ENCODE measurements at places on chromosomes 12 and 14.

DNA sequence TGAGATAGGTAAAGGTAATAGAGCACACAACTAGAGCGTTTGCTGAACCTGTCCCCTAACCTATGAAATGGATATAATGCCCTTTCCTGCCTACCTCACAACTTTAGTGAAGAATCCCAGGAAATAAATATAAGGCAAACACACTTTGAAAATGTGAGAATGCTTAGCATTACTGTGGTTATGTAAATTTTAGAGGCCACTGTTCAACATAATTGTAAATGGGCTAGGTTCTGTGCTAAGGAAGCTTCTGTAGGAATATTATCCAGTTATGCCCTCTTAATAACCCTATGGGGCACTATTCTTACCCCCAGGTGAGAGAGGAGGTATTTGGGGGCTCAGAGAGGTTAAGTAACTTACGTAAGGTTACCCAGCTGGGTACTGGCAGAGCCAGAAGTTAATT is 92.5 kb upstream of the TMEM233 start:
- DNase-seq, result no peak

- peak; percentile 3 for DNase-seq
Measured at GRCh38 chr12:24226745-24227350, 277.4 kb upstream of the SOX5 start.

DNA sequence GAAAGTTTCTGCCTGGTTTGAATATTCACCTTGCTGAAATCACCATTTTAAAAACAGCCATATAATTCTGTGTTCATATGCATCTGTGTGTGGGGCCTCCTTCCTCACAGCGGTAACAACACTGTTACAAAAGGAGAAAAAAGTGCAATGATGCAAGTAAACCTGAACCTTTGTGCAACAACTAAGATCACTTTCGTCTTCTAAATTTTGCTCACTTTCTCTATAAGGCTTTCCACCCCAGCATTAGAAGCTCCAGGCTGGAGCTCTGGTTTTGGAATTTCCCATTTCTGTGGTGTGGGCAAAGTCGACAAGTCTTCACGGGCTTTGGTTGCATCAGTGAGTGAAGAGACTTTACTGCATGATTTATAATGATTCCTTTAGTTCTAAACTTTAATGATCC is 18.4 kb downstream of the FGD6 start:
- DNase-seq, result no peak

- peak; percentile 45 for DNase-seq
Measured at GRCh38 chr14:57486767-57487379, 6.8 kb downstream of the CCDC198 start.

- DNase-seq, result no peak
Measured at GRCh38 chr12:104906695-104907094, 51.4 kb downstream of the SLC41A2 start.

DNA sequence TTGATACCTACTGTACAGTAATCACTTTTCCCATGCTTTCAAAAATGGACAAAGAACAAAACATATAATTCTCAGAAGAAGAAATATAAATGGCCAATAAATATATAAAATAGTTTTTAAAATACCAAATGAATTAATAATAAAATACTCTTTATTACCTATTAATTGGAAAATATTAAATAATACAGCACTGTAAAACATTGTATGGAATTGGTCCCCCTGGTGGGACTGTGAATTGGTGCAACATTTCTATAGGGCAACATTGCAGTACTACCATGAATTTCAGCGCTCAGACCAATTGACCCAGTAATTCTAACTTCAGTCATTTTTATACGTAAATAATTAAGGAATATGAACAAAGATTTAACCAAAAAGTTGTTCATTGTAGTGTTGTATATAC is 162.6 kb downstream of the PELI2 start:
- no peak for DNase-seq

DNA sequence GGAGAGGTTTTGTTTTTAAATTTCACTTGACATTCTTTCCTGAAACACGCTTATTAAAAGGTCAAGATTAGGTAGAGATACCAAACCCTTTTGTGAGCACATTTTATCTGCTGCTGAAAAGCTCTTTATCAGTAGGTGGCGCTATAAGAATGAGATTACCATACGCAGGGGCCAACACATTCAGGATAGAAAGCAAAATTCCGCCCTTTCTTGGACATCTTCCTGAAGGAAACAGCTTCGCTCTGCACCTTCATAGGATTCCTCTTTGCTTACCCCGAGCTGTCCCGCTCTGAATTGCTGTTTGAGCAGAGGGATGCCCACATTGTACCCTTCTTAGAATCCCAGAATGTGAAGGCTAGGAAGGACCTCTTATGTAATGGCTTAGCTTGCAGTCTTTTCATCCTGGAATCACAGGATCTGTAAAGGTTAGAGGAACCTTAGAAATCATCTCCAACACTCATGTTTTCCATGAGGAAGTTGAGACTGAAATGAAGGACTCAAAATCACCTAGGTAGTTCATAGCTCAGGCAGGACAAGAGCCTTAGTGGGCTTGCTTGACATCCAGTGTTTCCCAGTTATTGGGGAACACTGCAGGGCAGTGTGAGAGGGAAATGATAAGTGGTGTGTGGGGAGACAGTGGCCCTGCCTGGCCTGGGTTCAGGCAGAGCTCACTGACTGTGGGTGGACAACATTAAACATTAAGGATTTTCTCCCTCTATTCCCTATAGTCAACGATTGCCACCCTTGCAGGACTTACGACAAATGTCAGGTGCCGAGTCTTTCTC is 38.7 kb upstream of the CRY1 start:
- DNase-seq, result peak; percentile 62

DNA sequence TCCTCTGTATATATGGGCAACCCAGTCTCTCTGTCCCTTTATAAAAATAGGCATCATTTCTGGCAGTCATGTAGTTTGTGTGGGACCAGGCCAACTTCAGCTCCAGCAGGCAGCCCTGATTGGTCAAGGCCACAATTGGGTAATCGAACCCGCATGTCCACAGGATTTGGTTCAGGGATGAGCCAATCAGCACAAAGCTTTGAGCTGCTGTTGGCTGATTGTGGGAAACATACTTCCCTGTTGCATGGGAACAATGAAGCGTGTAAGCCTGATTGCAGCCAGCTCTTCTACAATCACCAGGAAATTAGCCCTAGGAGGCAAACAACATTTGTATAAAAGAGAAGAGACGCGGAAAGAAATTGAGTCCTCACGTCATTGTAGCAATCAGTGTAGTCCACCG is 328.6 kb downstream of the PCNX1 start:
- no peak for DNase-seq

DNA sequence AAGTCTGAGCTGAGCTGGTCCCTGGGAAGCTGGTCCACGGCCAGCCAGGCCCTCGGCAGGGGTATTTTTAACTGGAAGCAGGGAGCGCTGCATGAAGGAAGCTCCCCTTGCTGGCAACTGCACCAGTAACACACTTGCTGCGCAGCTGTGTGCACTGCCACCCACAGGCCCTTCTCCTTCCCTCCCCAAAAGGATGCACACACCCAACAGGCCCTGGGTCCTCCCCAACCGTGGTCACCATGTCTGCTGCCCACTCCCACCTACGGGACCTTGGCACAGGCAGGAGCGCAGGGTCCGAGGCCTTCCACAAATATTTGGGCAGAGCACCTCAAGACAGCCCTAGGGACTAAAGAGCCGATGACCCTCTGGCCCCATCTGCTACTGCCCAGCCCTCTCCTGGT is 157.0 kb upstream of the PRMT8 start:
- no peak for DNase-seq

DNA sequence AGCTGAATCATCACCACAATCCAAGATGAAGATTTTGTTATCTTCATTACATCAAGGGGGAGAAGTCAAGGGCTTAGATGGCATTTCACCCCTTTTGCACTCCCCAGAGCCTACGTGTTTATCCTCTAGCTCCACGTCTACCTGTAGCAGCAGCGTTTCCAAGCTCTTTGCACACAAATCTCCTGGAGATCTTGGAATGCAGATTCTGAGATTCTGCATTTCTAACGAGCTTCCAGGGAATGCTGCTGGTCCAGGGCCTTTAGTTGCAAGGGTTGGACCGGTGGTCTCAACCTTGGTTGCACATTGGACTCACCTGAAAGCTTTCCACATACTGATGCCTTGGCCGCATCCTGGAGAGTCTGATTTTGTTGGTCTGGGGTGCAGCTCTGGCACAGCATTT is 49.5 kb upstream of the STON2 start:
- DNase-seq, result no peak

DNA sequence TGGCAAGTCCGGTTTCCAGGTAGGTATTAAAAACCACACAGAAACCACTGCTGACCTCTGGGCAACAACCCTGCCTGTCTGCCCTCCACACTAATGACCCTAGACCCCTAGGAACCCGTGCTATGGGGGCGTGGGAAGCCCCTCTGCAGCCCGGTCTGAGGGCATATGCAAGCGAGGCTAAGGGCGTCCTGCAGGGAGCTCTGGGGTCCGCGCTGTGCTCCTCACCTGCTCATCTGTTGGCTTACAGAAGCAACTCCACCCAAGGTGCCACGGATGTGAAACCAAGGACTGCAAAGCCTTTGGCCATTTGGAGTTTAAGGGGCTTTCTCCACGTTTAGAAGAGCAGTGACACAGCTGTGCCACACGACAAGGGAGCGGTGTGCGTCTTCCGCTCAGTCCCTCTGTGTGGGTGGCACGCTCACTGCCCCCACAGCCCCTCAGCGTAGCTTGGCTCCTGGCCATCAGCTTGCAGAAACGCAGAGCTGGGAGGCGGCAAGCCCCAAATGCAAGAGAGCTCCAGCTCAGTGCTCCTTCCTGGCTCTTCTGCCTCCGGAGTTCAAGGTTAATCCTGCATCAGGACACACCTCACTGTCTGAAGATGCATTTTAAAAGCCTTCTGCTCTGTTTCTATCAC is 18.4 kb downstream of the AMN start:
- DNase-seq, result no peak

GRCh38 chr12:27221625-27222387 is 22.3 kb upstream of the STK38L start:
- DNase-seq, result no peak

- no peak for DNase-seq
Measured at GRCh38 chr12:110717037-110717436, 25.7 kb downstream of the PPP1CC start.

DNA sequence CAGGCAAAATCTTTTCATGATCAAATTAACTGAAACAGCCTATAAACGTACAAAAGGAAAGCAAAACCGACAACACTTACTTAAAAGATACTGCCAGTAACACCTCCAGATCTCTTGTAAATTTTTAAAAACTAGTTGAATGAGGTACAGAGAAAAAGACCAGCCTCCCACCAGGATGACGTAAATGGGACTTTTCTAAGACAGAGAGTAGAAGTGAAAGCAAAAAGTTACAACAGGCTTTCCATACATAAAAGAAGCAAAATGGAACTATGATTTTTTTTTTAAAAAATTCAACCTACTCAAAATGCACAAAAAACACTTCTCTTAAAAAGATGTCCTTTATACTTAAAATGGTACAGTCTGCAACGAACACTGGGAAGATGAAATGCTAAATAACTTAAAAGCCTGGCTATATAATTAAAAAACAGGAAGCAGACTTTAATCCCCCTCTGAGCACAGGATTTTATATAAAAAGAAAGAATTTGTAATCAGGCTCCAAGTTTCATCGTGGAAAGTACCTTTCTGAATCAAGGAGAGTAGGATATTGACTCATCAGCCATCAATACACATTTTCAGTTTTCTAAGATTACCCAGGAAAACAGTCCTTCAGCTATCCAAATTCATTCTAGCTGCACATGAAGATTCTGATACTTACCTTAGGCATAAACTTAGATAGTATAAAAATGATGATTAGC is 14.2 kb upstream of the MYO1A start:
- DNase-seq, result no peak

GRCh38 chr14:33475623-33476022 is 475.3 kb downstream of the EGLN3 start:
- DNase-seq, result peak; percentile 57

GRCh38 chr12:123807670-123808069 is 45.6 kb downstream of the DNAH10 start:
- DNase-seq, result peak; percentile 7

DNA sequence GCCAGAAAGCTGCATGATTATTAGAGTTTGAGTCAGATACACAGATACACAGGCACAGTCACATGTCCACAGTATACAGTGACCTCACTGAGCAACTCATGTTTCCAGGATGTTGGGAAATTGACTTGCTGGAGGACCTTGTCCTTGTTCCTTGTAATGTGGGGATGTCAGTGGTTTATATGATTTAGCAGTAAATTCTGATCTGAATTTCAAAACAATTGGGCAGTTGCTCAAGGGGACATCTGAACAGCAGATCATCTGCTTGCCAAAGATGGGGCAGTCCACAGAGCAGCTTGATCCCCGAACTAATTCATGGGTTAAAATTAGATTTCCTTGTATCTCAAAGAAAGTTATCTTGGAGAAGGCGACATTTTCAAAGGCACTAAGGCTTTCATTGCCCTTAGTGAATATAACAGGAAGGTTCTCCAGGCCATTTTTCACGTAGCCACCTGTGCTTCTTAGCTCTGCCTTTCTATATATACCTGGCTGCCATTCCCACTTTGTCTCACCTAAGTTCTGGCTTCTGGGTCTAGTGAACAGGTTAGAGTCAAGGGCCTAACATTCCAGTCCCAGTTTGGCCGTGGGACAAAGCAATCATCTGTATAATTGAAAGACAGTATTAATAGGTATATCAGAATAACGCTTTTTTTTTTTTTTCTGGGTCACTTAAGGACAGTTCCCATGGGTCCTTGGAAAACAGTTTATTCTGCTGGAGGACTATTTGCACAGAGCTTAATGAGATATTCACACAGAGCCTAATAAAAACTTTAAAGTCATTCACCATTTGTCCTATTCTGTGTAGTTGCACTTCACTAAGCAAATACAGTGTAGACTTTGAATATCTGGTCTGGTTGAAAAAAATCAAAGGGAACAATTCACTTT is 64.9 kb upstream of the STRN3 start:
- DNase-seq, result peak; percentile 72

- DNase-seq, result no peak
Measured at GRCh38 chr12:43968736-43969135, 132.9 kb downstream of the TMEM117 start.

DNA sequence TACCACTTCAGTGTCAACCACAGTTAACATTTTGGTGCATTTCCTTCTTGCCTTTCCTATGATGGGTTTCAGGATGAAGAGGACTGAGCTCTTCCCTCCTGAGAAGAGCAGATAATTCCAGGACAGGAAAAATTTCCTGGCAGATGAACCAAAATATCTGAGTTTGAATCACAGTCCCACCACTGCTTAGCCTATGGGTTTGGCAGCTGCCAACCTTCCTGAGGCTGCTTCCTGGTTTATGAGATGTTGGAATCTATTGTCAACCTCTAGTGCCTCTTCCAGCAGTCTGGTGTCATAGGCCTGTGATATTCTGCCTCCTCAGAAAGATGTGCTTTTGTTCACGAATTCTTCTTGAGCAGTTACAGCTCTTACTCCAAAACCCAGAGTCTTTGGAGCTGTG is 197.4 kb upstream of the FRMD6 start:
- peak; percentile 29 for DNase-seq

DNA sequence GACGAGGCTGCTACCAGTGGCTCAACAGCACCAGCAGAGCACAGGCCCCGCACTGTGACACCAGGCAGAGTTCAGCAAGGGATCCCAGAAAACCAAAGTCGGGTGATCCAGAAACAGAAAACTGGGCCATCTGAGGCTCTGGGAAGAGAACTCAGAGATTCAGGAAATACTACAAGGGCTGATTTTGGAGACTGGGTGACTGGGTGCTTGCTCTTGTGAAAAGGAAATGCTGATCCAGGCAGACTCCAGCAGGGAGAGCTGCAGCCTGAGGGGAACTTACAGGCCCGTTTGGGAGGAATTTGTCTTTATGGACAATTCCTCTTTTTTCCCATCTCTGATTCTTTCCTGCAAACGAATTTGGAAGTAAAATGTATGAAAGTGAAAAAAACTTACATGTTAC is 28.2 kb downstream of the FOXN3 start:
- DNase-seq, result no peak

- peak; percentile 57 for DNase-seq
Measured at GRCh38 chr12:49825971-49826421, 2.2 kb downstream of the NCKAP5L start.

Data from fibroblast of skin of back (primary cell).